Mesenteric fat pad (tissue), 1 donor: ENCODE measurements at places on chromosomes 2 and 18. TPM values are rescaled to one million over a fixed set of nuclear protein-coding genes. Genes with fewer than 3 reads are reported as not detected.

Gene INSIG2
- 21.5 TPM for total RNA-seq

Gene LRP1B
- 0.22 TPM for total RNA-seq

Gene SLC9A4
- total RNA-seq = not detected

Gene GRB14
- total RNA-seq = 21.7 TPM

DNA sequence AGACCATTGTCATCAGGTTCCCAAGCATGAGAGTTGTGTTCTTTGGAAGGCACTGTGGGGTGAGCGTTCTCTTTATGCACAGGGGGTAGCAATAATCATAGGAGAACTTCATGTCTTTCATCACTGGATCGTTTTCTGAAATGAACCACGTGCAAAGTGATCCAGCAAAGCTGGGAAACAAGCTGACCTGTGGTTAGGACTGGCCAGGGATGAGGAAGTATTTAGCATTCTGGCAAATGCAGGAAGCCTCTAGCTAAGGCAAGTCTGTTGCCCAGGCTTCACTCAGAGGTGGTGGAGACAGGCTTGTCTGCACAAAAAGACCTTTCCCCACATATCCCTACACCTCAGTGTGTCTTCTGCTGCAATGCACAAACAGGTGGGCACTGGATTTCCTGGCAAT, 58.6 kb downstream of the MMADHC start:
- DNase-seq = no peak

DNA sequence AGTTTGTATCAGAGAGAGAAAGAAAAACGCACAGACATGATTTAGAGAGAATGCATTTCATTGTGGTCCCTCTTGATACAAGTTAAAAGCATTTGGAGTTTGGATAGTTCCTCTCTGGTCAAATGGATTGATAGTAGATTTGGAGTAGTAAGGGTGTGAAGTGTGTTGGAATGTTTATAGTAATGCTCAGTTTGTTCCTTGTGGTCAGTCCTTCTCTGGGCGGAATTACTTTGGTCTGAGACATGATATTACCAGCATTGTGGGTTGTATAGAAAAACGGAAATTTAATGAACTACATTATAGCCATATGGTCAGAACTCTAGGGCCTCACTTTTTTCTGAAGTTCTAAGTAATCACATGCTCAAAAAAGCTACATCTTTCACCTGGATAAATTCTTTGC, 178.9 kb downstream of the AGAP1 start:
- DNase-seq = no peak
